ENCODE measurements at places on chromosomes 6 and 20.

DNA sequence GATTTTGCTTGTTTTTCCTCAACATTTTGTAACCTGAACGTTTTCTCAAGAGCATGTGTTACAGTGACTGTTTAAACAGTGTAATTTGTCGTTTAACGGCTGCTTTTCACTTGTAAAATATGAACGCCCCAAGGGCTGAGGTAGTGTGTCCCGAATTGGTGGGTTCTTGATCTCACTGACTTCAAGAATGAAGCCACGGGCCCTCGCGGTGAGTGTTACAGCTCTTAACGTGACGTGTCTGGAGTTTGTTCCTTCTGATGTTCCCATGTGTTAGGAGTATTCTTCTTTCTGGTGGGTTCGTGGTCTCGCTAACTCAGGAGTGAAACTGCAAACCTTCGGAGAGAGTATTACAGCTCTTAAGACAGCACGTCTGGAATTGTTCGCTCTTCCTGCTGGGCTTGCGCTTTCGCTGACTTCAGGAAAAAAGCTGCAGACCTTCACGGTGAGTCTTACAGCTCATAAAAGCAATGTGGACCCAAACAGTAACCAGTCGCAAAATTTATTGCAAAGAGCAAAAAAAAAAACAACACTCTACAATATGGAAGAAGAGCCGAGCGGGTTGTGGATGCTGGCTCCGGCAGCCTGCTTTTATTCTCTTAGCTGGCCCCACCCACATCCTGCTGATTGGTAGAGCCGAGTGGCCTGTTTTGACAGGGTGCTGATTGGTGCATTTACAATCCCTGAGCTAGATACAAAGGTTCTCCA, 25.1 kb upstream of the TRIM27 start:
- DNase-seq = no peak

DNA sequence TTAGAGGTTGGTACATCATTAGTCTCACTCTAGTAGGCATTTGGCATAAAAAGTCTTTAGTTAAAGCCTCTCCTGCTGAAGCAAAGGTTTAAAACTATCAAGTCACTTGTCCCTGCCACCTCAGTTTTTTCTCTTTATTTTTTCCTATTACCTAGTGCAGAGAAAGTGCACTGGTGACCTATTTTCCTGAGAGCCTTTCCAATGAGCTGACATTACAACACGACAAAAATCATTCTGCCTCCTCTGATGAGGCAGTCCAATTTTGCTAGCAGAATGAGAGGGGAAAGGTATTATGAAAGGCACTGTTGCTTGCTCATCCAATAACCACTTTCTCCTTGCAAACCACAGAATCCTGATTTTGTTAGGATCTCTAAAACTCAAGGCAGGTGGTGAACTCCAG, 73.3 kb upstream of the SGK1 start:
- DNase-seq = no peak

GRCh38 chr6:31113861-31114540, 599 bp upstream of the PSORS1C1 start:
- no peak for DNase-seq

DNA sequence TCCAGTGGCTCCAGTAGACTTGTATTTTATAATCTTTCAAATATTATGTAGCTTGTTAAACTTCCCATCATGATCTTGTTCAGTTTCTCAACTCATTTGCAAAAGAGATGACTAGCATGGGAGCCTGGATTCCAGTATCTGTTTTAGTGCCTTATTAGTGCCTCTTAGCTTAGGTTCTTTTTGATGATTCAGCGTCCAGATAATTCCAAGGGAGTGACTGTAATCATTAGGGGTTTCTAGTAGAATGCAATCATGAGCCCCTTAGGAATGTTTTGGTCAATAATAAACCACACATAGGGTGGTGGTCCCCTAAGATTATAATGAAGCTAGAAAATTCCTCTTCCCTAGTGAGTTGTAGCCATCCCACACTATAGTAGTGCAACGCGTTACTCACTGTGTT, 7.0 kb downstream of the CD2AP start:
- no peak for DNase-seq
